ENCODE measurements at places on chromosomes 11 and 22.

GRCh38 chr22:45329530-45329936 is 19.8 kb downstream of the FAM118A start:
- DNase-seq: no peak

DNA sequence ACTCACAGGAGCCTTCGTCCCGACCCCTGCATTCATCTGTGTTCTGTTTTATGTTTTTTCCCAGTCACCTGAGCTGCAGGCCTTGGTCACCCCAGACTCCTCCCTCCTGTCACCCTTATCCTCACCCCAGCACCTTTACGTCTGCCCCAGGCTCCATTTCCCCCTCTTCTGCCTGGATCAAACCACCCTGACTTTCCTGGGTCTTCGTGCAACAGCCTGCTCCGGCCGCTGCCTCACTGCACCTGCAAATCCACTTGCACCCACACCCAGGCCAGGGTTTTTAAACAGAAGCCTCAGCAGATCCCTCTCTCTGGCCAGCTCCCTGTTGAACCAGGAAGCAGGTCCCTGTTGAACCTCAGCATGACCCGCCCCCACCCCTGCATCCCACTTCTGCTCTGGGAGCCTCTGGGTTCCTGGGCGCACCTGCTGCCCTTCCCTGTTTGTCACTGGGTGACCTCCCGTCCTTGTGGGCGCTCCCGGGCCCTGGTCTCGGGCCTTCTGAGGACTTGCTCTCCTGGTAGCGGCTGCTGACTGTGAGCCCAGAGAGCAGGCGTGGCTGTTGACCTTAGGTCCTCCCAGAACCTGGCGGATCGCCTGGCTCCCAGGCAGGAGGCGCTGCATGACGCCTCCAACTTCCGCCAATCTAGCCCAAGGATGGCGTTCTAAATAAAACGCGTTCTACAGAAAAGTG is 12.8 kb downstream of the MAPK8IP2 start:
- no peak for DNase-seq

DNA sequence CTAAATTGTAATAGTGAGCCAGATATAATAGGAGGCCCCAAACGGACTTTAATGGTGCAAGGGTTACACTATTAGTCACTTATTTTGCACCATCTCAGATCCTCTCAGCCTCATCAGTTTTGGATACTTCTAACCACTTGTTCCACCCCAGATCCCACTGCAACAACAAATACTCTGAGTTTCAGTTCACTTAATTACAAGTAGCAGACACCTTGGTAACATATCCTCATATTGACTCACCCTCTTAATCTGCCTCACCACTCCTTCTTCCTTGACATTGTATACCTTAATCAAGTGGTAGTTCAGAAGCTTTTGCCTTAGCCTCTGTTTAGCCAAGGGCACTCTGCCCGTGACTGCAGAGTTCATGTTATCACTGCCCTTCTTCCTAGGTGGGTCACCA is 256.1 kb upstream of the UBASH3B start:
- no peak for DNase-seq

GRCh38 chr11:19988598-19988997 is 171.7 kb downstream of the DBX1 start:
- no peak for DNase-seq

- DNase-seq: no peak
These were observed 103.7 kb downstream of the PICALM start for GRCh38 chr11:85965202-85965601.

GRCh38 chr11:108025387-108026080 is 16.8 kb downstream of the CUL5 start:
- no peak for DNase-seq

DNA sequence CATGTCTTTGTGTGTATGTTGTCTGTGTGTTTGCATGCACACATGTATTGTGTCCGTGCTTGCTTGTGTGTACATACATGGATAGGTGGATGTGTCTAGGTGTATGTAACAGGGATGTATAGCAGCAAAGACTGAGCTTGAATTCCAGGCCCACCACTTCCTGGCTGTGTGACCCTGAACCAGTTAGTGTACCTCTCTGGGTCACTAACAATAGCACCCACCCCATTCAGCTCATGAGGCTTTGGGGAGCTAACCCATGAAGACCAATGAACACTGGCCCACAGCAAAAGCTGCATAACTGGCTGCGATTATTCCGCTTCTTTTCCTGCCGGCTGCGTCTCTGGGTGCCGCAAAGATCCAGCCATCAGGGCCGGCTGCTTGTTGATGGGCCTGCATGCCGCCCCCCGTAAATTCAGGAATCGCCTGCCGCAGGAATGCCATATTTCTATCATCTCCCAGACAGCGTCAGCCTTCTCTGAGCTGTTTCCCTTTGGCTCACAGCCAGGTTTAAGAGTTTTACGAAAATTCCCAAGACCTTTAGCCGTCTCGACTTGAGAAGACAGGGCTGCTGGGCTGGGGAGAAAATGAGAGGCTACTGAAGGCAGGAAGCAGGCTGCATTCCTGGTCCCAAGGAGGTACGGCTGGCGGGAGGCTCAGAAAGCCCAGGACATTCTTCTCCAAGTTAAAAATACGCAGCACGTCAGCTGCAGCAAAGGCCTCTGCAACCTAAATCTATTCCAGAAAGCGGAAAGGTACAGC is 224.6 kb downstream of the MN1 start:
- no peak for DNase-seq

GRCh38 chr11:20536784-20537183 is 62.6 kb upstream of the SLC6A5 start:
- DNase-seq: no peak

DNA sequence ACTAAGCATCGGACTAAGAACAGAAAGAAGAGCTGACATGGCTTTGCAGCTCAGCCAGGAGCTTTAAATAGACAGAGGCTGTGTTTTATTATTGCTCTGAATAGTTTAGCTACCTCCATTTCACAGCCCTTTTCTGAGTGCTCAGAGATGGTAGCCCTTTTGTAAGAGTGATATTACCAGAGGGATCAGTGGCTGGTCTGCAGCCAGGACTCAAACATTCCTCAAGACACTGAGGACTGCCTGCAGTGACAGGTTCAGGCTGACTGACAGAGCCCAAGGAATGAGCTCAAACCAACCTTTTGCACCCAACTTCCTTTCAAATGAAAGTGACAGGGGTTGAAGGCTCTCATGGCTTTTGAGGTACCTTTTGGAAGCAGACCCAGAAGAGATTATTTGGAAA is 189.0 kb downstream of the DDX10 start:
- DNase-seq: no peak

DNA sequence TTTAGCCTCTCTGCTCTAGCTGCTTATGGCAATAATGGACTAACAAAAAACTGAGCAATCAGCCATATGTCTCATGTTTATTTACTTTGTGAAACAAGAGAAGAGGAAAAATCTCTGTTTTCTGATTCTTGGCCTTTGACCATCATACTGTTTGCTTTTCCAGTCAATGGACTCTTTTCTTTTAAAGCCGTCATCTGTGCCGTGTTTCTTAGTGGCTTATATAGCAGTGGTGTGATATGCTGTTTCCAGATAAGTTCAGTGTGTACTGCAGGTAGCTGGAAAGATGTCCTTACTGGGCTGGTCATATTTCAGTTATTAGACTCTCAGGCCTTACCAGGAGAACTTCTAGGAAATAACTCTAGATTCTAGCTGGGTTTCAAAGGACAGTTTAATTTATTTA is 33.6 kb upstream of the TECTA start:
- no peak for DNase-seq

DNA sequence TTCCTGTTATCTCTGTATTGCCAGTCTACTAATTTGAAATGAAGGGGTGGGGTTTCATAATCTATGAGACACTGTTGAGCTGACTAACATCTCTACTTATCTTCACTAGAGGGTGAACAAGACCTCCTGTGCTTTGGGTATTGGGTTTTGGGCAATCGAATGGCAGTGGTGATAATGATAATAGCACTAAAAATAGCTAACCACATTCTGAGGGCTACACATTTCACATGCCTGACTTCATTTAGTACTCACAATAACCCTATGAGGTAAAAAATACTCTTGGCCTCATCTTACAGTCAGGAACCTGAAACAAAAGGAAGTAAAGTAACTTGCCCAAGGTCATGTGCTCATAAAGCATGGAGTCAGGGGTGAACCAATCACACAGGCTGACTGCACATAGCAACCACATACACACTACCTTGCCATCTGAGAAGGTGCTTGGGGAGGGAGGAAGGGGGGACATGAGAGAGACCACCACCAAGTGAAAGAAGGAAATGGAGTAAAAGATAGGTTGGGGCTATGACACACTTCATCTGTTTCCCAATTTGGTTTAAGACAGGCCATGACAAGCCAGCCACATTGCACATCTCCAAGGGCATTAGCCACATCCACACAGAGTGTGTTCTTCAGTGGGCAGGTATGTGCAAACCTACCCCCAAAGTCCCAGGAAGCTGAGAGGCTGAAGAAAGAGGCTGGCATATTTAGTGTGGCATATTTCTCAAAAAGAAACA is 387.6 kb upstream of the DDI1 start:
- DNase-seq: no peak

- DNase-seq: no peak
These were observed 3.2 kb downstream of the NCF4 start for GRCh38 chr22:36863979-36864378.

GRCh38 chr11:23932485-23932898 is 564.4 kb upstream of the LUZP2 start:
- DNase-seq: no peak

DNA sequence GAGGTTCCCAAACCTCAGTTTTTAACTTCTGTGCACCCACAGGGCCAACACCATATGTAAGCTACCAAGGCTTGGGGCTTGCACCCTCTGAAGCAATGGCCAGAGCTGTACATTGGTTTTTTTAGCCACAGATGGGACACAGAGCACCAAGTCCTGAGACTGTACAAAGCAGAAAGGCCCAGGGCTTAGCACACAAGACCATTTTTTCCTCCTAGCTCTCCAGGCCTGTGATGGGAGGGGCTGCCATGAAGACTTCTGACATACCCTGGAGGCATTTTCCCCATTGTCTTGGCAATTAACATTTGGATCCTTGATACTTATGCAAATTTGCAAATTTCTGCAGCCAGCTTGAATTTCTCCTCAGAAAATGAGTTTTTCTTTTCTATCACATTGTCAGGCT is 23.4 kb downstream of the CNTF start:
- no peak for DNase-seq

GRCh38 chr22:22687638-22688500 is 43.5 kb downstream of the GGTLC2 start:
- DNase-seq: peak; percentile 52

DNA sequence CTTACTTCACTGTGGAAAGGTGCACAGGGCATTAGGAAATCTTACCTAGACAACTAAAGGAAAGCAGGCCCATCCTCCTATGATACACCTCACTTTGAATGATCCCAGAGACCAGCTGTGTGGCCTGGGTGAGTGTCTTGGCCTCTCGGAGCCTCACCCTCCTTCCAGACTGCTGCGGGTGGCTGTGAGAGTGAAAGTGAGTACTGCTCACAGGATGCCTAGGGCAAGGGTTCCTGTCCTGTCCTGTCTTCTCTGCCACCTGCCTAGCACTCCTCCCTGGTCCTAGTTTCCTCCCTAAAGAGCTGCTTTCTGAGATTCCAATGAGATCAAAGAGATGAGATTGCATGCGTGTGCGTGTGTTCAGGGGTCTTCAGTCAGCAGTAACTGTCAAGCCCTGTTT is 19.5 kb upstream of the ADORA2A start:
- DNase-seq: no peak

DNA sequence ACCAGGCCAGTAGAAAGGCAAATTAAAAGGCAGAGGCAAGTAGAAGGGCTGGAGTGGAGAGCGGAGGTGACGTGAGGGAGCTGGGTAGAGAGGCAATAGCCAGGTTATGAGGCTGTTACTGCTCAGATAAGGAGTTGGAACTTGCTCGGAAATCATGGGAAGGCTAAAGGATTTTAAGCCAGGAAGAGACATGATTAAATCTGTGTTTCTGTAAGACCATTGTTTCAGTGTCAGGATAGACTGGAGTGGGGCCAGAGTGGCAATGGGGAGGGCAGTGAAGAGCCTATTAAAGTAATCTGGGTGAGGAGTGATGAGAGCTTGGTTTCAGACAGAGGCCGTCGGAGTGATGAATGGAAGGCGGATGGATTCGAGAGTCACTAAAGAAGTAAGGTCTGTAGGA is 39.0 kb downstream of the GRAMD1B start:
- DNase-seq: no peak

DNA sequence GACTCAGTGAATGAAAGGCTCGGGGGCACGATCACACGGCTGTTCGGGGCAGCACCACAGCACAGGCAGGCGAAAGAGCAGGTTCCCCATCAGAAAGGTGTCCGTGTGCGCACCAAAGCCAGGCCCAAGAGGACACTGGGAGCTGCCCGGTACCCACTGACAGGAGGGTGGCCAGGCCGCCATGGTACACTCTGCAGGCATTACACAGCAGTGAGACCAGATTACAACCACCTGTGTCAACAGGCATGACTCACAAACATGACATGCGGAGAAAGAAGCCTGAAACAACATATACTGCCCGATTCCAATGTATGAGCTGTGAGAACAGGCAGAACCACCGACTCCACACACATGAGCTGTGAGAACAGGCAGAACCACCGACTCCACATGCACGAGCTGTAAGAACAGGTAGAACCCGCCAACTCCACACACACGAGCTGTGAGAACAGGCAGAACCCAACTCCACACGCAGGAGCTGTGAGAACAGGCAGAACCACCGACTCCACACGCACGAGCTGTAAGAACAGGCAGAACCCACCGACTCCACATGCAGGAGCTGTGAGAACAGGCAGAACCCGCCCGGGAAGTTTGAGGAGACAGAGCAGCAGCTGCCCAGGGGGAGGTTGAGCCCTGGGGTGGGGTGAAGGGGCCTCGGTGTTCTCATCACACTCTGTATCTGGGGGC is 32.6 kb downstream of the KIAA0930 start:
- no peak for DNase-seq

- DNase-seq: no peak
These were observed 7.2 kb downstream of the CRELD2 start for GRCh38 chr22:49925525-49926128.

GRCh38 chr11:88017666-88018065 is 157.6 kb downstream of the RAB38 start:
- DNase-seq: peak; percentile 48

DNA sequence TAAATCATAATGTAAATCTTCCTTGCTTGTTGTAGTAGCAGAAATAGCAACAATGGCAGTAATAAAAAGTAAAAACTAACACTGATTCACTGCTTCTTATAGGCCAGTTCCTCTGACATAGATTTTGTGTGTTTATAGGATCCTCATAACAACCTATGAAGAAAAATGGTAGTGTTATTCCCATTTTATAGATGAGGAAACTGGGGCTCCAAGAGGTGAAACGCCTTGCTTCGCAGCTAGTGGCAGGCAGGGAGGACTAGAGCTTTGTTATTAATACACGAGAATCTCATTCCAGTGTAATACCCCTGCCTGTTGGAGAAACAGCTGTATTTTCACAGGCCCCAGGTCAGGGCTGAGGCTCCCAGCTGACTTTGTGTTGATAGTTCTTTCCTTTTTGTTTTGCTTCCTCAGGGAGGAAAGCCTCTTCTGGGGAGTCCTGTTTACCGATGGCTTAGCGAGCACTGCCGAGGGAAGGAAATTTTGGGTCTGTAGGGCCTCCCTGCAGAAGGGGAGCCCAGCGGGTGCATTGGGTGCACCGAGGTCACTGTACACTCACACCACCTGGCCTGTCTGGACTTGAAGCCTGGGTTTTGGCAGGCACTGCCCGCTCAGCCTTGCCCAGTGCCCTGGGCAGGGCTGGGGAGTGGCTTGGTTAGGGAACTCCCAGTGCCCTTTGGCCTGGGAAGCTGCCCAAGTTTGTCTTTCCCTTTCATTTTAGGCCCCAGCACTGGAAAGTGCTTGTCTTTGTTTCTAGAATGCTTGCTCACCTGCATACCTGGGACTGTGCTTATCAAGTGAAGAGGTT is 13.5 kb downstream of the KIAA1671 start:
- DNase-seq: peak; percentile 11

- DNase-seq: no peak
These were observed 17.4 kb downstream of the LMO2 start for GRCh38 chr11:33874433-33874832.
